ENCODE measurements at places on chromosomes 1 and 21.

- DNase-seq, result no peak
Measured at GRCh38 chr1:208179961-208180409, 64.2 kb downstream of the PLXNA2 start.

DNA sequence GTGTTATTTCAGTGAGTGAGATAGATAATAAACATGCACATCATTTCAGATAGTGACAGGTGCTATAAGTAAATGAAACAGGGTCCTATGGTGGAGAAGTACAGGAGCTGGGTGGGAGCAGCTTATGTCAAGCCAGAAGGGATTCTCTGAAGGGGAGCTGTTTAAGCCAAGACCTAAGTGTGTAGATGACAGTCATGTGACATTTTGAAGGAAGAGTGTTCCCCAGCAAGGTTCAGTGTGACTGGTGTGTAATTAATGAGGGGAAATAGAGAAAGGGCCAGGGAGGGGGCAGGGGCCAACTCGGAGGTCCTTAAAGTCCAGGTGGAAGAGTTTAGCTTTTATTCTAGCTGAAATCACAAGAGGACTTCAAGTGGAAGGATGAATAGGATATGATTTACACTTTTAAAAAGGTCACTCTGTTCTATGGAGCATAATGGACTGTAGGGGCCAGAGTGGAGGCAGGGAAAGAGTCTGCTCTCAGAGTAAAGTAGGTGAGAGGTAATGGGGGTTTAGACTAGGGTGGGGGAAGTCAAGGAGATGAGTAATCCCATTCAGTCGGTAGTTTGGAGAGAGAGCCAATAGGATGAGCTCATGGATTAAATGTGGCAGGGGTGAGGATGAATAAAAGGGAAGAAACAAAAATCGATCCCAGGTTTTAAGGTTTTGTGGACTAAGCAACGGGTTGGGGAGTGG is 243.1 kb downstream of the CACNA1E start:
- no peak for DNase-seq

- no peak for DNase-seq
Measured at GRCh38 chr1:107541412-107541811, 400.6 kb downstream of the NTNG1 start.

DNA sequence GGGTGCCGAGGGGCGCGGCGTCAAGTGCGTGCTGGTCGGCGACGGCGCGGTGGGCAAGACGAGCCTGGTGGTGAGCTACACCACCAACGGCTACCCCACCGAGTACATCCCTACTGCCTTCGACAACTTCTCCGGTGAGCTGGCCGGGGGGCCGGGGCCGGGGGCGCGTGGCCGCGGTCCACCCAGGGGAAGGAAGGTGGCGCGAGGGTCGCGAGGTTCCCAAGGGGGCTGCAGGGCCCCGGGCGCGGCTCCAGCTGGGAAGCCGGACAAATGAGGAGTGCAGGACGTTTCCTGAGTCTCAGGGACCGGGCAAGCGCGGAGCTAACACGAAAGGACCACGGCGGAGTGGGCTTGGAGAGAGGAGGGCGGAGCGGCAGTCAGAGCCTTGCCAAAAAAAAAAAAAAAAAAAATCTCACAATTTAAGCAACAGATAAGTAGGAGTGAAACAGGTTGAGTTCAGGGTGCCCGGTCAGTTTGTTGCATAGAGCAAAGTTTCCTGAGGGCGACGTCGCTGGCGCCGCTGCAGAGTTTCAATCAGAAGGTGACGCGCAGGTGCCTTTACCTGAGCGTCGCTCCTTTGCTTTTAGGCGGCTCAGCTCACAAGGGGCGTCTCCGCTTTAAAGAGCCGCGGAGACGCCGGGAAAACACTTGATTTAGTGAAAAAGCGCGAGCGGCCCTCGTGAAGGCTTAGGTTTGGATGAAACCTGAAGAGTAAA is 750 bp downstream of the RHOU start:
- peak; percentile 69 for DNase-seq

DNA sequence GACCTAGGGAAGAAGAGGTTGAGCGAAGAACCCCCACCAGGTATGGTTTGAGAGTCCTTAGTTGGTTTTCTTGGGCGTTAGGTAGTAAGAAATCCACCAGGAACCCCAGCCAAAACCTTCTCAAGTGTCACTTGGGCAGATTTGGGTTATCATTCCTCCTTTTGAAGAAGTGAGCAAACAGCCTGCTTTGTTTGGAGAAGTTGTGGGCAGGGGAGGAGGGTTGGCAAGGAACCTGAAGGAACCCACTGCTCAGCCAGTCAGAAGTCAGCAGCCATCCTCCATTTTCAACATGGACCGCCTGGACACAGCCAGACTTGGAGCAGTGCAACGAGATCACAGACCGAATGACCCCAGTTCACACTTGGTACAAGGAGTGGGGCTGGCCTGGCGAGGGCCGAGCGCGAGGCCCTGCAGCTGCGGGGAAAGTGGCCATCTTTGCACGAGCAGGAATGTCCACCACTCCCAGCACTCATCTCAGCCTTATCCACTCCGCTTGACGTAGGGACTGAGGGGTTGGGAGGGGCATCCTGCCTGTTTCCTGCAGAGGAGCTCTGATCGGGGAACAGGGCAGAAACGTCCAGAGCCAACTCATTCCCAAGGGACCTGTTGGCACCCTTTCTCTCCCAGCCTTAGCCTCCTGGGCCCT is 7.2 kb downstream of the ADPRS start:
- no peak for DNase-seq

DNA sequence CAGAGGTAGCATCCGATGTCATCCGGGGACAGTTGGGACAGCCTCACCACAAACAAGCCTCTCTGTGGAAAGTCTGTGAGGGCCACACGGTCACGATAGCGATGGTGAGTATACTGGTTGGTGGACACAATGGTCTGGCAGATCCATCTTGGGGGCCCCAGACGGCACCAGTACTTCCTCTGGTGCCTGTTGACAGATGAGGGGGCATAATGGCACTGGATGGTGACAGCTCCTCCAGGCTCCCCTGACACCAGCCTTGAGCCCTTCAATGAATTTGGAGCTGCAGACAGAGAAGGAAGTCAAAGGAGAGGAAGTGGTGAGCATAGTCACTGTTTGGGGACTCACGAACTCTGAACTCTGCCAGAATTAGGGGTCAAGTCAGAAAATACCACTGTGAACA is 8.0 kb downstream of the FCAMR start:
- DNase-seq, result no peak

DNA sequence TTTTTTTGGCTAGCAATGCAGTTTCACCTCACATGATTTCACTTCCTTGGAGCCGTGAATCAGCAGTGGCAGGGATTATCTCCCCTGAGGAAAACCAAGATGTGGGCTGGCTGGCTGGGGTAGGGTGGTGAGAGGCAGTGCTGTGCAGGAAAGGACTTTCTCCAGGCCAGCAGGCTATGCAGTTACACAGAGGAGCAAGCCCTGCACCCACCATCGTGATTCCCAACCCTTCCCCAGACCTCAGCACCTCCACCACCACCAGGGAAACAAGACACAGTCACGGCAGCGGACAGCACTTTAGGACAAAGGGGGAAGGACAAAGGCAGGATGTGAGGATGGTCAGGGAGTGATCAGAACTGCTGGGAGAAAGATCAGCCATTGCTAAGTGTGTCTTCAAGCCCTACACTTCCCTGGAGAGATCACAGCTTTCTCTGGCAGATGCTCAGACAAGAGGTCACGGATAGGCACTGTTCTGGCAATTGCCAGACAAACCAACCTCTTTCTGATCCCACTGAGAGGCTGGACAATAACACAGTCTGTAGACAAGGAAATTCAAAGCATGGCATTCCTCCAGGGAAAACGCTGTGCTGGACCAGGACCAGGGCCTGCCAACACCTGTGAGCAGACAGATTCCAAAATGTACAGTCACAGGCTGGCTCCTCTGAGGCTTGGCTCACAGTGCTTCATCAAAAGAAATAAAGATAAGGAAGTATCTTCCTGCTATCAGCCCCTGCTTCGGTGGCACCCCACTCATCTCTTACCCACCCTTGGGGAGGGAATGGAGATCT is 509.4 kb downstream of the SMYD3 start:
- DNase-seq, result no peak

GRCh38 chr1:90357995-90358394 is 359.1 kb downstream of the BARHL2 start:
- DNase-seq, result peak; percentile 63

DNA sequence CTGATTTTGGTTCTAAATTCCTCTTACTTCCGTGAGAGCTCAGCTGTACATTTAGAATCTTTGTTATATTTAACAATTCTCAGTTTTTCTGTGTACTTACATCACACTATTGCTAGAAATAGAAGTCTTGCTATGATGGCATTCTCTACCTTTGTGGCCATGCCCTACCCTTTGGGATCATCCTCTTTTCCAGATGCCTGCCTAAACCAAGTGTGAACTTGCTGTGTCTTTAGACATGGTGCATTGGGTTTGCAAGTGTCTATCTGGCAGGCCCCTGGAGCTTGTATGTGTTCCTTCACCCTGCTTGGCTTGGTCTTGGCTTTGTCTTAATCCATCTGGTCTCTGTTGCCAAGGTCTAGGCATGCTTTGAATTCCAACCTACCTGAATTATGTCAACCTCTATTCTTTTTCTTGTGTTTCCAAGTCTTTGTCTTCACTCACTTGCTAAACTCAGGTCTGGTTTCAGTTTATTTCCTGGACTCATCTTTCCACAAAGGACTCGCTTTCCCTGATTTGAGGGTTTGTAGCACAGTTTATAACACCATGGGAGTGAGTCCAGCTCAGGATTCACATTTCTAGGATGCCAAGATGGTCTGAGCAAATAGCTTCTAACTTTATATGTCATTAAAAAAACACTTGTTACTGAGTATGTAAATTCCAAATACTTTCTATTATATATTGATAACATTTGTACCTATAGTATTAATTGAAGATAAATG is 20.6 kb upstream of the APOBEC4 start:
- DNase-seq, result no peak

- no peak for DNase-seq
Measured at GRCh38 chr1:221993444-221993948, 251.6 kb upstream of the DUSP10 start.

- no peak for DNase-seq
Measured at GRCh38 chr21:35609263-35609662, 451.1 kb downstream of the SETD4 start.

- peak; percentile 78 for DNase-seq
Measured at GRCh38 chr1:225911191-225912130, 12.6 kb downstream of the PYCR2 start.

- DNase-seq, result no peak
Measured at GRCh38 chr1:192550922-192551534, 24.5 kb upstream of the RGS1 start.

GRCh38 chr1:9561429-9561828 is 22.2 kb downstream of the SLC25A33 start:
- DNase-seq, result peak; percentile 74

DNA sequence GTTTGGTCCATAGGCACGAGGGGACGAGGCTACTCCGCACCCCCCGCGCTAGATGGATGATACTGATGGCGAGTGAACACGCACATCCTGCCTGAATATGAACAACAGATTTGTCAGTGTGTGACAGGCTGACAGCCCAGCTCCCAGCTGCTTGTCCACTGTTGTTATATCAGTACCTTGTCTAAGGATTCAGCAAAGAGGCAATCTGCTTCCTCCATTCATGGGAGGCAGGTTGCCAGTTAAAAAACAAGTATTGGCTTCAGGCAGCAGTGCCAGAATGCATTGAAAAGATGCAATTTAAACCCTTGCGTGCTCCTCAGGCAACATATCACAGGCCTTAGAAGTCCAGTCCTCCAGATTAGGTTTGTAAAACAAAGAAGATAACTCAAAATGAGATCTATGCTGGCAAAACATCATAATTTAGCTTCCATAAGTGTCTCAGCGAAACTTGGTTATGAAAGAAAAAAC is 223.3 kb downstream of the GPATCH2 start:
- peak; percentile 80 for DNase-seq
